ENCODE measurements at places on chromosomes 6 and 20. TPM values are rescaled to one million over a fixed set of nuclear protein-coding genes. Genes with fewer than 3 reads are reported as not detected.

DNA sequence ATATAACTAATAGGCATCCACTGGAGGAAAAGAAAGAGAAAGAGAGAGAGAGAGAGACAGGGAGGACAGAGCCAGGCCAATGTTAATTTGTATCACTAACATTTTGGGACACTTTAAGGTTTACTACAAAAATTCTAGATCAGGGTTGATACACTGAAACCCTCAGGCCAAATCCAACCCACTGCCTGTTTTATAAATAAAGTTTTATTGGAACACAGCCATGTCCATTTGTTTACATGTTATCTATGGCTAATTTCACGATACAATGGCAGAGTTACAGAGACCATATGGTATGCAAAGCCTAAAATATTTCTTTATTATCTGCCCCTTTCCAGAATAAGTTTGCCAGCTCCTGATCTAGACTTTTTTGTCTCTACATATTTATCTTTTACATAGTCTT, 263.9 kb downstream of the ZNF217 start:
- no peak overlapping the region for H3K27ac ChIP-seq
- H3K4me3 ChIP-seq: no peak overlapping the region
- no peak for DNase-seq
- H3K4me1 ChIP-seq: no peaks in the 10 kb centered on the region
- no peaks in the 10 kb centered on the region for H3K36me3 ChIP-seq

DNA sequence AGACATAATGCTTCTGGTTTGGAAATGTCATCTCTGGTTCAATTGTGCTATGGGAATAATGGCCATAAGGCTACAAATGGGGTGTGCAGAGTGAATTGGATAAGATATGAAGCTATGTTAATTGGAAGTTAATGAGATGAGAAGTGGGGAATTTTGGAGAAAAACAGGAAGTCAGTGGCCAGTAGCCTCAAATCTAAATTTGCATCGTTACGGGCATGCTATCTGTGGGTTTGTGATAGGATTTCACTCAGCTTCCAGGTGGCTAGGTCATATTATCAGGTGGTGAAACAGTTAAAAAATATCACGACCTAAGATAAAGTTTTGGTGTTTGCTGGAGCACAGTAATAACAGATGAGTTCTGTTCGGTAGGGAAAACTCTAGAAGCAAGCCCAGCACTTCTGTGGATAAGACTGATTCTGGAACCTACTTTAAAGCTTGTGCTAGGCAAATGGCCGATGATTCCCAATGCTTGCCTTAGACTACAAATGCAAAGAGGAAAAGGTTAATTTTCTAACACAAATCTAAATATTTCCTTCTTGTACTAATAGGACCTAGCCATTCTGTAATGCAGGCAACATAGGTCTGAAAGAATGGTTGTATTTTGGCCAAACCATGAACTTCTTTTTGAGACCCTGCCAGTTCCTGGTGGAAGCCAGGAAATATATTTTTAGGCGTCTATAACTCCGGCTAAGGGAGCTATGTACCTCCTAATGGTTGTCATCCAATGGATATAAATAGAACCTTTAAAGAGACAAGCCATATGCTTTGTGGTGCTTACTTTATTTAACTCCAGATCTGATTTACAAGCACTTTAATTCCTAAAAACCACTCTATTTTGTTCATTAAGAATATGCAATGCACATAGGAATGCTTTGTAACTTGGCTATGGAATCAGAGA, 111.0 kb downstream of the PLCB1 start:
- H3K4me1 ChIP-seq: peaks cover 3% of the 10 kb centered on the region
- no peak overlapping the region for H3K4me3 ChIP-seq
- no peaks in the 10 kb centered on the region for H3K27me3 ChIP-seq
- no peaks in the 10 kb centered on the region for H3K36me3 ChIP-seq
- no peak for DNase-seq

- H3K27me3 ChIP-seq: no peaks in the 10 kb centered on the region
- H3K27ac ChIP-seq: no peak overlapping the region
- no peak for DNase-seq
- H3K4me3 ChIP-seq: no peak overlapping the region
- no peaks in the 10 kb centered on the region for H3K36me3 ChIP-seq
Observed at GRCh38 chr6:55014321-55015088, 159.8 kb upstream of the HCRTR2 start.

GRCh38 chr6:35298625-35299140, 1.1 kb downstream of the DEF6 start:
- H3K27ac ChIP-seq: no peak overlapping the region
- no peaks in the 10 kb centered on the region for H3K27me3 ChIP-seq
- no peak overlapping the region for H3K4me3 ChIP-seq
- H3K36me3 ChIP-seq: no peaks in the 10 kb centered on the region

GRCh38 chr20:52235129-52235528, 43.5 kb upstream of the ZFP64 start:
- no peaks in the 10 kb centered on the region for H3K27me3 ChIP-seq
- H3K36me3 ChIP-seq: no peaks in the 10 kb centered on the region
- H3K4me1 ChIP-seq: no peaks in the 10 kb centered on the region

DNA sequence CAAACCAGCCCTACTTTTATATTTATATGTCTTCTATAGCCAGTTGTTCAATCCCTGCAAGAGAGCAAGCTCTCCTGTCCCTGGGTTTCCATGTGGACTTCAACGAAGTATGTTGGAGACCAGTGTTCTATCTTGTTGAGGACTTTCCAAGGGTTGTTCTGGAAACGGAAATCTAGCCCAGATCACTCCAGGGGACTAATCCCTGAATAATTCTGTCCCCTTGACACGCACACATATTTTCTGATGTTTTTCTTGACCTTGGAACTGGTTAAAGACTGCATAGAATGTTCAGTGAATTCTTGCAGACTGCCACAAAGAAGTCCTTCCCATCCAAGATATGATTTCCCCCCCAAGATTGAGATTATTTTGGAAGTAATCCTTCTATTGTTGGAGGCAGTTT, 9.5 kb upstream of the MYLK2 start:
- peaks cover 6% of the 10 kb centered on the region for H3K4me1 ChIP-seq
- H3K27me3 ChIP-seq: no peaks in the 10 kb centered on the region
- H3K36me3 ChIP-seq: no peaks in the 10 kb centered on the region
- H3K4me3 ChIP-seq: no peak overlapping the region
- no peak for DNase-seq
- H3K27ac ChIP-seq: peak overlapping the region; percentile 94

- no peaks in the 10 kb centered on the region for H3K36me3 ChIP-seq
- no peak overlapping the region for H3K27ac ChIP-seq
- DNase-seq: no peak
Observed at GRCh38 chr20:23212011-23212410, 125.9 kb upstream of the CD93 start.

EDN1 gene
- 3.4 TPM for total RNA-seq

PPP1R3G gene
- total RNA-seq: 1.7 TPM

OR10C1 gene
- total RNA-seq: not detected

All from aorta (tissue), 5 donors.